NCI-H460 (cell line): ENCODE measurements at places on chromosomes 12 and 14.

DNA sequence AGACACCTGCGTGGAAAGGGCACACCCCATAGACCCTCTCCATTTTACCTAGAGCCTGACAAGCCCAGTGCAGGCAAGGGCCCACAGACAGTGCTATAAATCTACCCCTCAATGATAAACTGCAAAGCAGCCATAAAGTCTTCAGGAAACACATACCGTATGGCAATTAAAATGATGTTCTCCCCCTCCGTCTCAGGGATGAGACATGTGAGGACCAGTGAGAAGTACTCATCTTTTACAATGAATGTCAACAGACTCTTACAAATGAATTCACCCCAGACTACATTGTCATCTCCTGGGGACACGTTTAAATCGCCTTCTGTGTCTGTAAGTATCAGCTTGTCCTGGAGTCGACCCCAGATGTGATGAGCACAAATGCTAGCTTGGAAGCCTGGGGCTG is 362.7 kb downstream of the ADGRD1 start:
- DNase-seq: no peak

DNA sequence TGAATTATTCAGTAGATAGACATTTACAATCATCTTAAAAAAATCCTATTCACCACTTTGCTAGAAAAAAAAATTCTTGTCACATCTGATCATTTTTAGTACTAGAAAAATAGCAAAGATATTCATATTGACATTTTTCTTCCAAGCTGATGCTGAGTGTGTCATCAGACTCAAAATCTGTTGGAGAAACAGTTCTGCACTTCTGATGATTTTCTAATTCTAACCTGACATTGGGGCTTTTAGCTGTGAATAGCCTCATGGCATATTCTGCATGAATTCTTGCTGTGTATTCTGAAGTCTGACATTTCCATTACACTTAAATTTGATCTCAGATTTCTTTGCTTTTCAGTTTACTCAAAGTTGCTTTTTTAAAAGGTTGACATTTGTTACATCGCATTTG is 150.1 kb downstream of the PIK3C2G start:
- no peak for DNase-seq

GRCh38 chr14:102279282-102279681 is 25.7 kb downstream of the MOK start:
- DNase-seq: no peak

GRCh38 chr12:122368361-122369073 is 54.0 kb downstream of the CLIP1 start:
- peak; percentile 20 for DNase-seq

DNA sequence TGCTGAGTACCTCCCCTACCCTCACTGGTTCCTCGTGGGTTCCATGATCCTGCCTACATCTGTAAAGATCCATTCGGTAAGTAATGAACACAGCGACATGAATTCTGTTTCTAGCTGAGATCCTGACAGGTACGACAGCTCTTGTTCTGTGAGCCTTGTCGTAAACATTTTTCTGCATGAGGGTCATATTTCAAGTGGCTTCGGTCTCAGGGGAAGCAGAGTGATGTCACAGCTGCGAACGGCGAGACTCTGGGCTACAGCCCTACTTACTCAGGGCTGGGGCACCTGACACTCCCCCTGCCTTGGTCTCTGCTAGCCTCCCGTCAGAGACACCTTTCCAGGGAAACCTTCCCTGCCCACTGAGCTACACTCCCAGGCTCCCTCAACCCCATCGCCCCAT is 85.8 kb downstream of the RBM19 start:
- DNase-seq: no peak

DNA sequence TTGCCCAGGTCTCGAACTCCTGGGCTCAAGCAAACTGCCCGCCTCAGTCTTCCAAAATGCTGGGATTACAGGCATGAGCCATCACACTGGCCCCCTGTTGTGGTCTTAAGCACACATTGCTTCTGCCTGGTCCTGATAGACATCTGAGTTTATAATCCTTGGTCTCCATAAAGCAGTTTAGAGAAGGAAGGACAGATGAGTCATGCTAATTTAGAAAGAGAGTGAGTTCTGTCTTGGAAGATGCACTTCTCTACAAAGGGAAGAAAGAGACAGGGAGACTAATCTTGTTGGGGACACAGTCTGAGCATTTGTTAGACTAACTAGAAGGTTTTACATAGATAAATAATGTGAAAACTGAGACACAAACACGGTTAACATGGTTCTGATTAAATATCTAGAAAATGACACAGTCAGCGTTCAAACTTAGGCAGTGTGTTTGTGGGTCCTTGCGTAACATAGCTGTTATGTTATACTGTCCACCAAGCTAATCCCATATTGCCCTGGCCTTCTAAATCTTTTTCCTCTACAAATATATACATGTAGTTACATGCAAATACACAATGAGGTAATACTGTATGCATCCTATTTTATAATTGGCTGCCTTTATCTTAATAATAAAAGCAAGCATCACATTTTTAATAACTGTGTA is 31.0 kb downstream of the SAMD4A start:
- no peak for DNase-seq

GRCh38 chr12:67534046-67534445 is 114.5 kb upstream of the DYRK2 start:
- no peak for DNase-seq

GRCh38 chr12:76764856-76765255 is 941 bp downstream of the ZDHHC17 start:
- DNase-seq: no peak

GRCh38 chr12:2895511-2895910 is 4.8 kb downstream of the TULP3 start:
- no peak for DNase-seq

GRCh38 chr14:68979021-68979721 is at the start of gene ACTN1:
Gene ACTN1 (minus strand): TSS chr14:68979302. CDS start chr14:68979056, 246 bp downstream.
- peak; percentile 96 for DNase-seq

DNA sequence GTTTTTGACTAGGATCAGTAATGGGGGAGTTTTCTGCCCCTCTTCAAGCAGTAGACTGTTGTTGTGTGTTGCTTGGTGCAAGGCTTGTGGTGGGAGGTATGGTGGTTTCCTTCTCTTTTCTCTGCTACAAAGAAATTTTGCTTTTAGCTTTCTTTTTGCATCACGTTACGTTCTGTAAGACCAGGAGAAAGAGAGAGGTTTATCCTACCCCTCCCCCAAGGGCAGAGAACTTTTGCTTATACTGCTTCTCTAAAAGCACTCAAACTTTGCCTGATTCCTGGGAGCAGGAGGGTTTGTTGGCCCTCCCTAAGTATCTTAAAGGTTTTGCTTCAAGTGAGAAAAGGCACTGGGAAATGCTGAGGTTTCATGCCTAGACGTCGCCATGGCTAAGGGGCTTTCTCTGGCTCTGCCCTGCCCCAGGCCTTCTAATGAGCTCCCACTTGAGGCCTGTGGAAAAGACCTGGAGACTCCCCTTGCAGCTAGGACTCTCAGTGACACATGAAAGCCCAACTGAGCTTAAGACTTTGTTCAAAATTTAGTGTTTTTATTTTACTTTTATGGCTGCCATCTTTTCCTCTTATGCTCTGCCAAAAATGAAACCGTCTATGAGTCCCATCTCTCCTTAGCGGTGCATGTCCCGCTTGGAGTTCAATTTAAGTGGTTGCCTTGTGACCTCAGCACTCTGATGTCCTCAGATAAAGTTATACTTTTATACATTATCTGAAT is 49.2 kb downstream of the EIF2S3B start:
- DNase-seq: no peak

DNA sequence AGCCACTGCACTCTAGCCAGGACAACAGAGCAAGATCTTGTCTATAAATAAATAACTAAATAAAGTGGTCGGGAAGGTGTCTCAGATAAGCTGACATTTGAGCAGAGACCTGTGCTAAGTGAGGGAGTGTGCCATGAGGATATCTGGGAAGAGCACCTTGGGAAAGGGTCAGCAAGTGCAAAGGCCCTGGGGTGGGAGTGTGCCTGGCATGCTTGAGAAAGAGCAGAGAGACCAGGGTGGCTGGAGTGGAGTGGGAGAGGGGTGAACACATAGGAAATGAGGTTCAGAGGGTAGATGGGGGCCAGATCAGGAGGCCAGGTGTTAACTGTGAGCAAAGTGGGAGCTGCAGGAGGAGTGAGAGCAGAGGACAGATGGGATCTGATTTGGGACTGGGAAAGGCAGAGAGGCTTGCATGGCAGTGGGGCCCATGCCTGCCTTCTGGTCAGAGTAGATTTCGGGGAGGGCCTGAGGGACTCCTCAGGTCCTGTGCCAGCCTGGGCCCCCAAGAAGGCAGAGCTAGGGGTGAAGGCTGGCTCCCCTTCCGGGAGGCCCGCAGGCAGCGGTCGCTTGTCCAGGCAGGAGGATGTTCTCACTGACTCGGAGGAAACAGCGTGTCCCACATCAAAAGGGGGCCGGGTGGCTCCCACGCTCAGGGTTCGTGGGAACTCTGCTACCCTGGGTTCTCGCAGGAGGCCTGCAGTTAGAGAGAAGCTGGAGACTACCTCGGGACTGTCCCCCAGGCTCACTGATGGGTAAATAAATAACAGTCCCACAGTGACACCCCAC is 32.6 kb downstream of the DTX1 start:
- no peak for DNase-seq

DNA sequence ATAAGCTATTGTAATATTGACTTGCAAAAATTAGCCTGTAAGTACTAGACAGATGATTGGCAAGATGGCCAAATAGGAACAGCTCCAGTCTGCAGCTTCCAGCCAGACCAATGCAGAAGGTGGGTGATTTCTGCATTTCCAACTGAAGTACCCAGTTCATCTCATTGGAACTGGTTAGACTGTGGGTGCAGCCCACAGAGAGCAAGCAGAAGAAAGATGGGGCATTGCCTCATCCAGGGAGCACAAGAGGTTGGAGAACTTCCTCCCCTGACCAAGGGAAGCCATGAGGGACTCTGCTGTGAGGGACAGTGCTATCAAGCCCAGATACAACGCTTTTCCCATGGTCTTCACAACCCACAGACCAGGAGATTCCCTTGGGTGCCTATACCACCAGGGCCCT is 16.0 kb upstream of the SPATA7 start:
- no peak for DNase-seq

GRCh38 chr14:100078997-100079725 is 13.9 kb downstream of the EVL start:
- DNase-seq: no peak

GRCh38 chr12:3777206-3777809 is 24.4 kb upstream of the CRACR2A start:
- DNase-seq: peak; percentile 38

DNA sequence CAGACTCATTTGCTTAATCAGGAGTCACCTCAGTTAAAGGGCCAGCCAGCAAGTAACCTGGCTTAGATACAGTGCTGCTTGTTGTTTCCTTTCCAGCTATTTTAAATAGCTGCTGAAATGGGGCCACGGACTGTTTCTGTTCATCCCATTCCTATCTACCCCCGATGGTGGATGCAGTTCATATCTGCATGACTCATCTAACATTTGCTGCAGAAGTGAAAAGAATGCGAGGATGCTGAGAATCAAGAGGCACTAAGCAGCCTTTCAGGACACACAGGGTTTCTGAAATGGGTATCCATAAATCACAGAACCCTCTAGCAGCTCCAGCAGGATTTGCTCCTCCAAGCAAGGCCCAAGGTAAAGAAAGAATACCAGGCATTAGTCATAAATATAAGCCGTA is 60.2 kb upstream of the RTRAF start:
- DNase-seq: no peak

GRCh38 chr12:57620245-57620935 is 9.2 kb downstream of the ARHGEF25 start:
- no peak for DNase-seq

- no peak for DNase-seq
Measured at GRCh38 chr12:115638733-115639647, 638.5 kb downstream of the MED13L start.

DNA sequence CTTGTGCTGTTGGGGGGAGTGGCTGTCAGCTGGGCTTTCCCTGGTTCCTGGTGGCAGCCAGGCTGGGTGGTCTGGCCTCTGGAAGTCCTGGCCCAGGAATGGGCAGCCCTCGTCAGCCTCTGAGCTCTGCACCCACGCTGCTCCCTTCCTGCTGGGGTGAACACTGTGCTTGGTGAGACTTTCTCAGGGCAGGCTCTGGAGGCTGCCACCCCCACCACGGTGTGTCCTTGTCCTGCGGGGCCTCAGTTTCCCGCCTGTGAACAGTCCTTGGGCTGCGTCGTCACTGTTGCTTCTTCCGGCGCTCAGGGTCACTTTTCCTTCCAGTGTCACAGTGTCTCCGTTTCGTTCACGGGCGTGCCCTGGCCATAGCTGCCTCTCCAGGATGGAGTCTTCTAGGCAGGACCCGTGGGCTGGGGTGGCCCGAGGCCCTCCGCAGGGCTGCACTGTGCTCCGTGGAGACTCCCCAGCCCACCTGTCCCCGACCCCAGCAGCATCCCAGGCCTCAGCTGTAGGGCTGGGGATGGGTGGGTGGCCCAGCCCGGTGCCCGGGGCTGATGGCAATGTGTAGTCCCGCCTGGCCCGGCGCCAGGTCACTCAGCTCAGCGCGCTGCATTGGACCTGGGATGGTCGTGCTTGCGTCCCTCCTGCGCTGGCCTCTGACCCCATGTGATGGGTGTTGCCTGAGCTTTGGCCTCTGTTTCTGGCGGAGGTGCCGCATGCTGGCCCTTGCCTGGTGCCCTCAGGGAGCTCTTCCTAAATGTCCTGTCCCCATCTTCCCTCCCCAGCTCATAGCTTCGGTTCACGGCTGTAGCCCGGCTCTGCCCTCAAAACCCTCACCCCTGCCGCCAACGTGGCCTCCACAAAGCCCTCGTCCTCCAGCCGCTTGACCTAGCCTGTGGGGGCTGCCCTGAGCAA is 6.8 kb downstream of the KIF26A start:
- DNase-seq: no peak

- DNase-seq: no peak
Measured at GRCh38 chr12:15322164-15323061, at the start of gene PTPRO. Gene PTPRO (plus strand): TSS chr12:15322508.

GRCh38 chr14:22554498-22555383 is 34.3 kb downstream of the DAD1 start:
- DNase-seq: no peak

- no peak for DNase-seq
Measured at GRCh38 chr12:121628536-121628935, 2.2 kb downstream of the ORAI1 start.

- DNase-seq: no peak
Measured at GRCh38 chr12:119398190-119398589, 63.7 kb downstream of the CCDC60 start.

GRCh38 chr12:64269161-64269560 is 47.1 kb upstream of the KICS2 start:
- no peak for DNase-seq

- DNase-seq: no peak
Measured at GRCh38 chr14:77045238-77046162, 17.0 kb upstream of the IRF2BPL start.
